ENCODE measurements at places on chromosomes 2 and 18.

- no peak for DNase-seq
Measured at GRCh38 chr2:29561628-29562027, 359.8 kb downstream of the ALK start.

- DNase-seq = no peak
Measured at GRCh38 chr2:174691201-174691779, 73.0 kb downstream of the CHRNA1 start.

GRCh38 chr2:43819491-43820163 lies 19.0 kb downstream of the ABCG5 start:
- DNase-seq = no peak

GRCh38 chr2:169107645-169108044 lies 38.3 kb downstream of the DHRS9 start:
- DNase-seq = no peak

- DNase-seq = no peak
Measured at GRCh38 chr2:235419996-235420395, 73.8 kb upstream of the AGAP1 start.

DNA sequence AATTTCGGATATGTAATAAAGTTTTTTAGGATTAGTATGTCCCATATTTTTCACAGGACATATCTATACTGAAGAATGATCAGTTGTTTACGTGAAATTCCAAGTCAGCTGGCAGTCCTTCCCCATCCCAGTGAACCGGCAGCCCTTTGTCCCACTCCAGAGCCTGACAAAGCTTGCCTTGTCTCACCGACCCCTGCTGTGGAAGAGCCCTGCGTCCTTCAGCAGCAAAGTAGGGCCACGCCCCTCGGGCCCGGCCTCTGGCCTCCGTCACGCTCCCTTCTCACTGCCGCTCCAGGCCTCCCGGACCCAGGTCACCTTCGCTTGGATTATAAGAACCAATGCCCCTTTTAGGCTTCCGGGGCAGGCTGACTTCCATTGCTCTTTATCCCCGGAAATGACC lies 89.8 kb upstream of the TGIF1 start:
- DNase-seq = no peak

- DNase-seq = no peak
Measured at GRCh38 chr2:30807249-30807648, at the start of gene CAPN13. Gene CAPN13 (minus strand): TSS chr2:30807446. CDS start chr2:30787325, 20,121 bp downstream.

- DNase-seq = no peak
Measured at GRCh38 chr2:223563462-223563861, 38.7 kb downstream of the SCG2 start.

DNA sequence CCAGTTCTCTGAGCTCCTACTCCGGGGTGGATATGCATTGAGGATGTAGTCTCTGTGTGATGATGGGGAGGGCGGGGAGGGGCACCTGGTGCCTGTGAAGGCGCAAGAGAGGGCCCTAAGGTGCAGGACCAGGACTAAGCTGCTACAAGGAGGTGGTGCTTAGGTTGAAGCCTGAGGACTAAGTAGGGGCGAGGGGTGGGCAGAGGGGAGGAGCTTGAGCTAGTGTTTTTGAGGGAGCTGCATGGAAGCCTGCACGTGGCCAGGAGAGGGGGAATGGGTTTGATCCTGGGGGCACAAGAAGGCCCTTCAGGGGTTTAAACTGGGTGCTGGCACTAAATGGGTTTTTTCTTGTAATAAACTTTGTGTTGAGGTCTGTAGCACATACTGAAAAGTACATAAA lies 105.0 kb downstream of the UGGT1 start:
- DNase-seq = no peak

GRCh38 chr2:207284556-207285472 lies 119.1 kb upstream of the KLF7 start:
- no peak for DNase-seq

GRCh38 chr2:203016716-203017115 lies 2.0 kb downstream of the NBEAL1 start:
- DNase-seq = no peak

- DNase-seq = no peak
Measured at GRCh38 chr2:215799194-215799593, 214.2 kb downstream of the MREG start.

DNA sequence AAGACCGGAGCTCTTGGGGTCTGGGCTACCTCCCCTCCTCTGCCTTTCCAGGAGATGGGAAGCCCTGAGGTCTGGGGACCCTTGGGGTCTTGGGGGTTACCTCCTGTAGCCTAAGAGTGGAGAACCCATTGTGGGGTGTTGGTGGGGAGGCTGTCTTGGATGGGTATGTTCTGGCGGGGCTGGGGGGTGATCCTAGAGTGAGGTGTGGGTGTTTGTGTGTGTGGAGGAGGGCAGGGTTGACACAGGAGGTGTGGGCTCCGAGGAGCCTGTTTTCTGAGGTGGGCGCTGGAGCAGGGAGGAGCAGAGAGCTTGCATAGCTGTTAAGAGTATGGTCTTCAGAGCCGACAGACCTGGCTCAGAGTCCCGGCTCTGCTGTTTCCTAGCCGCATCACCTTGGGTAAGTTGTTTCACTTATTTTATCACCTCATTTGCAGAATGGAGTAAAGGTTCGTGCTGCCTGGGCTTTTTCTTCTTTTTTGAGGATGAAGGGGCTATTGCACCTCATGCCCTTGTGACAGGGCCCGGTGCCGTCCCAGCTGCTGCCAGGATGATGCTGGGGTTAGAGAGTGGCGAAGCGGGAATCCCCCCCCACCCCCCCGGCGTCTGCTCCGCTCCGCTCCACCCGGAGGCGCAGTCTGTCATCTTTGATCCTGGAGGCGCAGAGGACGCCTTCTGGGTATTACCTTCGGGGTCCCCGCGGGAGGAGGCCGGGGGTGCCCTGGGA lies 17.2 kb downstream of the TET3 start:
- no peak for DNase-seq

DNA sequence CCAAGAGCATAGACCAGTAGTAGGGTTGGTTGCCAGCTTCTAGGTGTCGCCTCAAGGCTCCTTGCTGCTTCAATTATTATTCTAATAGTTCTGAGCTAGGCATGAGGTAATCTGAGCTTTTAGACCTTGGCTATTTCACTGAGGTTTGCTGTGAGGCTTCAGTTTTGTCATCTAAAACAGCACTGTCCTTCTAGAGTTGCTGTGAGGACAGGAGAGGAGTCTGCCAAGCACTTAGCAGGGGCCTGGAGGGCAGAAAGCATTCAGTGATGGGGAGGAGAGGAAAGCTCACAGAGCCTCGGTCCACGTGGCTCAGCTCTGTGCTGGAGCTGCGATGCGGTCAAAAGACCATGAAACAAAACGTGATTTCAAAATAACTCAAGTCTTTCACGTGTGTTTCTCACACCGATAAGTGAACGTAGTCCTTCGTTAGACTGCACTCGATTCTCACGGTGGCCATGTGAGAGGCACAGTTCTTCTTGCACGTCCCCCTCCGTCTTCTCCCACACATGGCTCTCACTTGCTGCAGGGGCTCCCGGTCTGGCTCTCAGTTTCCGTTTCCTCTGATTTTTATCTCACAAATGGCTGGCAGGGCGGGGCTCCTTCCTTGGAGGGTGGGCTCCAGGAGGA lies 113.7 kb downstream of the B3GNT2 start:
- DNase-seq = peak; percentile 53

GRCh38 chr2:51795248-51795888 lies 763.4 kb upstream of the NRXN1 start:
- DNase-seq = no peak

- DNase-seq = no peak
Measured at GRCh38 chr18:26956863-26957262, 91.4 kb upstream of the AQP4 start.

GRCh38 chr2:130957915-130958314 lies 121.2 kb downstream of the ARHGEF4 start:
- DNase-seq = no peak

GRCh38 chr2:5697562-5697961 lies 5.4 kb downstream of the SOX11 start:
- DNase-seq = no peak

DNA sequence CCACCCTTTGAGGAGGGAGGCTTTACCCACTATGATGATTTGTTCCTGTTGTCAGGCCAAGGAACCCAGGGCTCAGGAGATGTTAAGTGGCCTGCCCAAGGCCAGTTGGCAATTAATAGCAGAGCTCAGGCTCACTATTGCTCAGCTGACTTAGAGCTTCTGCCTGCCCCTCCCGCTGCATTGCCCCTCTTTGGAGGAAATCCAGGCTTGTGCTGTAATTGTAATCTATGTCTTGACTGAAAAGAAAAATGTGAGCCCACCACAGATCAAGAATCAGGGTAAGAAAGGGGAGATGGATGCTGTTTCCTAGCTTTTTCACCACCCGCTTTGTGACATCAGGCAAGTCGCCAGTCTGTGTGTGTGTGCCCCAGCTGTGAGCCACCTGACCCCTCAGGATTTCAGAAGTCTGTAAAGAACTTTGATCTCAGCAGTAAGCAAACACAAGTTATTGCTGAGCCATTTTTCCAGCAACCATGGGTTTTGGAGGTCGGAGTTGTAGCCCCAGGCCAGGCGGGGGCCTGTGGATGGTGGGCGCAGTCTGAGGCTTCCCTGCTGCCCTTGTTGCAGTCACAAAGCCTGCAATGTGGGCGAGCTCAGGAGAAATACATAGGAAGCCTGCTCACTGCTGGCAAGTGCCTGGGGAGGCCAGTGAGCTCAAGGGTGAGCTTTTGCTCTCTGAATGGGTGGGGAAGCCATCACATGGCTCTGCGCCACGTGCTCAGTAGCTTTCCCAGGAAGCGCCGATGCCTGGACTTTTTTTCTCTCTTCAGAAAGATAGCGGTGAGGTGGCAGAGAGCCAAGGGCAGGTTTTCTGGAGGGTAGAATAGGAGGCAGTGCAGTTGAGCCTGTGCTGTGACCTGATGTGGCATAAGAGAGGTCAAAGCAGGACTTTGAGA lies 6.1 kb downstream of the CABLES1 start:
- DNase-seq = peak; percentile 61

DNA sequence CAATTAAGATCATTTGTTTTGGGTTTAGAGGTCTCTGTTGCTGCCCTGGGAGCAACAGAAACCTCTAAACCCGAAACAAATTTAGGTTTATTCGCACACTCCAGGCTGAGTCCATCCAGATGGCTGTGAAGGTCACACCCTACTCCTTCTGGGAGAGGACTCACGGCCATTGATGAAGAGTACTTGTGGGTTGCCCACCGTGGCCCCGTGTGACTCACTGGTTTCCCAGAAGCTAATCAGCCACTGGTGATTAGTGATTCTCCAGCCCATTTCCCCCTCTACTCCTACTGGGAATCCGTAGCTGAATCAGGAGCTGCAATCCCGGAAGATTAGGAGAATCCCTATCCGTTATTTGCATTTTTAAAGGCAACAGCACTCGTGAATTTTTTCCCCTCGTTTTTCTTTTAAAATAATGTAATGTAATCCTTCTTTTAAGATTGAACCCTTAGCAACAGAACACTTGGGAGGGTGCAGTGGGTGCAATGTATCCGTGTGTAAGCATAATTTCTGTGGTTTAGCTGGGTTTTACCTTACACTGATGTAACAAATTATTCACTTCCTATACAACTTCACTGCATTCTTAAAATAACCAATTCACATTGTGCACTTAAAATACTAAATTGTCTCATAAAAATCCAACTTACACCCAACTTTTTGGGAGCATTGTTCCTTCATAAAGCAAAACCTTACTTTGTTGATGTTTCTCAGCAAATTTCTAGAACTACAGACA lies 27.5 kb upstream of the EPAS1 start:
- DNase-seq = no peak

DNA sequence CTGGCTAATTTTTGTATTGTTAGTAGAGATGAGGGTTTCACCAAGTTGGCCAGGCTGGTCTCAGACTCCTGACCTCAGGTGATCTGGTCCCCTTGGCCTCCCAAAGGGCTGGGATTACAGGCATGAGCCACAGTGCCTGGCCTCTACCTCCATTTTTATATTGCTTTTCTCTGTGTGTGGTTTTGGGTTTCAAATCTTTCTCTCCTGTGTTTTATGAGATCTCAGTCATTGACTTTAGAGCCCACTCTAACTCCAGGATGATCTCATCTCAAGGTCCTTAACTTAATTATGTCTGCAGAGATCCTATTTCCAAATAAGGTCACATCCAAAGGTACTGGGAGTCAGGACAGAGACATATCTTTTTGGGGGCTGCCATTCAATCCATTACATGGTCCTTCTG lies 24.7 kb downstream of the ARL4C start:
- no peak for DNase-seq

GRCh38 chr2:110853516-110853915 lies 121.1 kb downstream of the ACOXL start:
- DNase-seq = peak; percentile 23

- DNase-seq = no peak
Measured at GRCh38 chr2:239354791-239355136, 46.1 kb downstream of the HDAC4 start.

DNA sequence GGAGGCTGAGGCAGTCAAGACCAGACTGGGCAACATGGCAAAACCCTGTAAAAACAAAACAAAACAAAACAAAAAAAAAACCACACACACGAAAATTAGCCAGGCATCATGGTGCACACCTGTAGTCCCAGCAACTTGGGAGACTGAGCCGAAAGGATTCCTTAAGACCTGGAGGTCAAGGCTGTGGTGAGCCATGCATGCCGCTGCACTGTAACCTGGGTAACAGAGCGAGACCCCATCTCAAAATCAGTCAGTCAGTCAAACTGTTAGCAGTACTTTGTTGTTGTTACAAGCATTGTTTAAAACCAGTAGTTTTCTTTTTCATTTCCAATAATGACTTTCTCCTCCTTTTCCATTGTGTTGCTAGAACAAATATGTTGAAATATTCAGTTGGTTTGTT lies 21.7 kb downstream of the EPB41L5 start:
- DNase-seq = no peak

DNA sequence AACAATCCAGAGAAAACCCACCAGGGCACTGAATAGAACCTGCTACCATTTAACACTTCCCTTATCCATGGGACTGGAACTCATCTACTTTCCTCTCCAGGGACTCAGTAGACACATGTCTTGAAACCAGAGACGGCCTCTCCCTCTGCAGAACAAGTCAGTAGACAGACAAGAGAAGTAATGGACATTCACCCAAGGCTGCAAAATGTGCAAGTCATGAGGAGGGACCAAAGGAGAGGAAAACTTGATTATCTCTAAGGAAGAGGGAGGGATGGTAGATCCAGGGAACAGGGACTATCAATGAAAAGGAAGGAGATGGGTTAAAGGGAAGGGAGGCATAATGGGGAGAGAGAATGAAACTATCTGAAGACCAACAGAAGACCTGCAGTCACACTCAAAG lies 5.3 kb upstream of the TTC39C start:
- no peak for DNase-seq

- no peak for DNase-seq
Measured at GRCh38 chr18:57422313-57422872, 12.8 kb upstream of the ONECUT2 start.

GRCh38 chr2:203804070-203804469 lies 63.5 kb upstream of the CTLA4 start:
- no peak for DNase-seq

Measured in adrenal gland (tissue), 19 donors.